Breast epithelium (tissue), 4 donors: ENCODE measurements at places on chromosomes 11 and 22. TPM values are rescaled to one million over a fixed set of nuclear protein-coding genes. Genes with fewer than 3 reads are reported as not detected.
A peak's percentile ranks its signal among the peaks of the same experiment; 100 is the strongest.

Gene KCNJ1
- total RNA-seq: not detected

Gene PCSK7
- 44.2 TPM for total RNA-seq

- no peaks in the 10 kb centered on the region for H3K4me1 ChIP-seq
- DNase-seq: no peak
- H3K27me3 ChIP-seq: no peaks in the 10 kb centered on the region
- no peaks in the 10 kb centered on the region for H3K36me3 ChIP-seq
These were observed 66.4 kb downstream of the SGSM3 start for GRCh38 chr22:40436505-40437431.

GRCh38 chr11:11884351-11884750 lies 42.6 kb downstream of the USP47 start:
- no peaks in the 10 kb centered on the region for H3K4me1 ChIP-seq
- H3K27me3 ChIP-seq: no peaks in the 10 kb centered on the region
- no peak overlapping the region for H3K4me3 ChIP-seq
- no peak for DNase-seq

- DNase-seq: no peak
- H3K4me3 ChIP-seq: no peak overlapping the region
- H3K4me1 ChIP-seq: peaks cover 17% of the 10 kb centered on the region
- H3K27me3 ChIP-seq: peaks cover 26% of the 10 kb centered on the region
These were observed 3.1 kb upstream of the IGF2 start for GRCh38 chr11:2142300-2142759.

GRCh38 chr11:16812274-16812673 lies 73.8 kb downstream of the C11orf58 start:
- H3K27ac ChIP-seq: peak overlapping the region; percentile 54
- no peaks in the 10 kb centered on the region for H3K27me3 ChIP-seq
- H3K4me3 ChIP-seq: no peak overlapping the region
- DNase-seq: no peak
- no peaks in the 10 kb centered on the region for H3K4me1 ChIP-seq

DNA sequence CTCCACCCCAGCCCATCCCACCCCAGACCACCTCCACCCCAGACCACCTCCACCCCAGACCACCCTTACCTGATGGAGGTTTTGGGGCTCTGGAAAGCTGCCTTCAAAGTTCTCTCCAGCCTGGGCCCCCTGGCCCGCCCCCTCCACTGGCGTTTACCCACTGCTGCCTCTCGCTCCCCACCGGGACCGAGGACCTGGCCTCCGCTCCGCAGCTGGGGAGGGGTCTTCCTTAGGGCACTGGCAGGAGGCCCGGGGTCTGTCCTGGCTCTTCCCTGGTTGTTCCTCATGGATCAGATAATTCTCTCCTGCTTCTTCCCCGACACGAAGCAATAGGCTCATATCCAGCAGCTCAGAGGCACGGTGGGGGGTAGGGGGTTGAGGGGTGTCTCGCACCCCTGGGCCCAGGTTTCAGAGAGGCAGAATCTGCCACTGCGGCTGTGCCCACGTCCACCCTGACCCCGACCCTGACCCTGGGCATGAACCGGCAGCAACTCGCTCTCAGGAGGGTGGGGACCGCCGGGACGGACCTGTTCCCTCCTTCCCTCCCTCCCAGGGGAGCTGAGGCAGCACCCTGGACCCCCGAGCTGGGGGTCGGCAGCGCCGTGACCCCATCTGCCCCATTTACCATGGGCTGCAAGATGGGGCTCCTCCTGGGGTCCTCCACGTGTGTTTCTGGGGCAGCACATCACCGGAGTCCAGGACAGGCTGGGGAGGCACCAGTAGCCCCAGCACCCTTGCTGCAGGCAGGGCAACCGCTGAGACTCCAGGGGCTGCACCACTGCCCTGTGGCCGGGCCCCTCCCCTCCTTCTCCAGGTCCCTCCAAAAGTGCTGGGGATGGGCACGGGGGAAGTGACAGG lies 12.9 kb downstream of the KRTAP5-5 start:
- H3K27me3 ChIP-seq: no peaks in the 10 kb centered on the region
- no peaks in the 10 kb centered on the region for H3K4me1 ChIP-seq
- DNase-seq: no peak

DNA sequence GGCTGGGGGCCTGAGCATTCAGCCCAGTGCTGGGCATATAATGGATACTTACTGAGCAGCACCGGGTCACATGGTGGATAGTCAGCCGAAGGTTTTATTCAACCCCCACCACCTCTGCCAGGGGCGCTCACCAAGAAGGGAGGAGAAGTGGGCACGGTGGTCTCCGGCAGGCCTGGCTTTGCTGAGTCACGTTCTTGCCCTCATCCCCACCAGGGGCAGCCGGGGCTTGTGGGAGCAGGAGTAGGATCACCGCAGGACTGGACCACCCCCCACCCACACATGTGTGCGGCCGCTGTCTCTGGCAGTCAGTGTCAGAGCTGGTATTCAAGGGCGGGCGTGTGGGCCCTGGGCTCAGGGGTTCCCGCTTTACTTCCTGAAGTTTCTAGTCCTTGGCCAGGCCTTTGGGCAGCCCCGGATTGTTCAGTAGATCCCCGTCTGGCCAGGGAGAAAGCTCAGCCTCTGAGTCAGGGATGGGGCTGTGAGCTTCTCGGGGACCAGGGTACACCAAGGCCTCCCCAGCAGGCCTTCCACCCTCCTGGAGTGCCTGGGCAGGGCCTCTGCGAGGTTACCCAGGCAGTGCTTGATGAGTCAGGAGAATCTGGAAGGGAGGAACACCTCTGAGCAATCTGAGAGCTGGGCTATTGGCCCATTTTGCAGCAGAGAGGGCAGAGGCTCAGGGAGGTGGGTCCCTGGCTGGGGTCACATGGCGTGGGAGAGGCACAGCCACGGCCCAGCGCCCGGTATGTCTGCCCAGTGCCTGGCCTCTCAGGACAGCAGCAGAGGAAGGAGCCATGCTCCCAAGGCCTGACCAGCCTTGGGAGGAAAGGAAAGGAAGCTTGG lies 60.6 kb downstream of the RTL6 start:
- no peak overlapping the region for H3K4me3 ChIP-seq
- H3K27ac ChIP-seq: no peak overlapping the region
- H3K4me1 ChIP-seq: no peaks in the 10 kb centered on the region

GRCh38 chr11:134021326-134021725 lies 47.5 kb upstream of the JAM3 start:
- H3K27ac ChIP-seq: no peak overlapping the region
- DNase-seq: no peak
- no peaks in the 10 kb centered on the region for H3K4me1 ChIP-seq
- H3K4me3 ChIP-seq: no peak overlapping the region

- no peak for DNase-seq
- no peaks in the 10 kb centered on the region for H3K27me3 ChIP-seq
- no peak overlapping the region for H3K27ac ChIP-seq
- H3K36me3 ChIP-seq: no peaks in the 10 kb centered on the region
- H3K4me1 ChIP-seq: no peaks in the 10 kb centered on the region
These were observed 1.5 kb downstream of the LSP1 start for GRCh38 chr11:1854132-1854948.

- H3K27ac ChIP-seq: no peak overlapping the region
- H3K36me3 ChIP-seq: no peaks in the 10 kb centered on the region
- H3K4me1 ChIP-seq: no peaks in the 10 kb centered on the region
- peak; percentile 6 for DNase-seq
- no peaks in the 10 kb centered on the region for H3K27me3 ChIP-seq
These were observed 40.7 kb downstream of the ARFGAP3 start for GRCh38 chr22:42816336-42816735.
